ENCODE measurements at places on chromosomes 5 and 9. TPM values are rescaled to one million over a fixed set of nuclear protein-coding genes. Genes with fewer than 3 reads are reported as not detected.

Gene OTP
- total RNA-seq, result not detected

Gene PCDHGB2
- 0.91 TPM for total RNA-seq

- H3K4me1 ChIP-seq, result peaks cover 16% of the 10 kb centered on the region
- H3K27ac ChIP-seq, result no peak overlapping the region
- no peak for DNase-seq
- H3K27me3 ChIP-seq, result no peaks in the 10 kb centered on the region
- H3K36me3 ChIP-seq, result peaks cover 17% of the 10 kb centered on the region
- H3K4me3 ChIP-seq, result no peak overlapping the region
Observed at GRCh38 chr9:132773764-132774339, 103.6 kb downstream of the GTF3C4 start.

DNA sequence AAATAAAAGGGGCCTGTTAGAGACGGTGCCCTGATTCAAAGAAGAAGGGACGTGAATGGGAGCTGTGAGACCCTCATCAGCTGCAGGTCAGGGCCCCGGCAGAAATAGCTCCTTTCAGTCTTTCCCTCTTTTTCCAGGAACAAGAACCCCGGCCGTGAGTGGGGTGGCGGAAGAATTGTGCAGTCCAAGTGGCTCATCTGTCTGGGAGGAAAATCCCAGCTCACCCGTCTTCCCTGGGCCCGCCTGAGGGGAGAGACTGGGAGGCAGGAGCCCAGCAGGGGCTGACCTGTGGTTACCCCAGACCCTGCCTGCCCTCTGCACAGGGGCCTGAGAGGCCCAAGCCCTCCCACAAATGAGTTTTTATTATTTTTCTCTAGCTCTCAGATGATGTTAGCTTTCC, 24.8 kb upstream of the CSF1R start:
- no peaks in the 10 kb centered on the region for H3K4me1 ChIP-seq
- H3K27ac ChIP-seq, result no peak overlapping the region
- no peaks in the 10 kb centered on the region for H3K36me3 ChIP-seq
- no peak for DNase-seq
- peaks cover 12% of the 10 kb centered on the region for H3K27me3 ChIP-seq

DNA sequence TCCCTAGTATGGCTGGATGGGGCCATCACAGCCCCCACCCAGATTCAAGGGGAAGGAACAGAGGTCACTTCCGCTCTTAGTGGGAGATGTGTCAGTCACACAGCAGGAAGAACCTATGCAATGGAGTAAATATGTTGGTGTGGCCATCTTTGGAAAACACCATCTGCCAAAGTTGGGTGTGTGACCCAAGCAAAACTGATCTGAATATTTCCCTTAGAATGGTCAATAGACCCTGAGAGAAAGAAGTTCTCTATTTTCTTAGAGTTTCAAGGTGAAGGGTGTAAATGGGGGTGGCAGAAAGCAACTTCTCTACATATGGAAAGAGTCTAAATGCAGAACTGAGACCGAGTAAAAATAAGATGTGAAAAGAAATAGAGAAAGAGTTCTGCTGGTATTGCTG, 212.7 kb downstream of the ESM1 start:
- peaks cover 60% of the 10 kb centered on the region for H3K27me3 ChIP-seq
- H3K4me1 ChIP-seq, result peaks cover 6% of the 10 kb centered on the region
- H3K36me3 ChIP-seq, result no peaks in the 10 kb centered on the region
- no peak overlapping the region for H3K27ac ChIP-seq

Gene FAM200C
- total RNA-seq, result 1.3 TPM

GRCh38 chr9:21096172-21096900, 18.6 kb upstream of the IFNB1 start:
- peak; percentile 34 for DNase-seq
- H3K4me3 ChIP-seq, result peak overlapping the region; percentile 51
- H3K27ac ChIP-seq, result peak overlapping the region; percentile 8
- H3K4me1 ChIP-seq, result peaks cover 33% of the 10 kb centered on the region
- no peaks in the 10 kb centered on the region for H3K27me3 ChIP-seq
- no peaks in the 10 kb centered on the region for H3K36me3 ChIP-seq

Gene GMCL2
- not detected for total RNA-seq

DNA sequence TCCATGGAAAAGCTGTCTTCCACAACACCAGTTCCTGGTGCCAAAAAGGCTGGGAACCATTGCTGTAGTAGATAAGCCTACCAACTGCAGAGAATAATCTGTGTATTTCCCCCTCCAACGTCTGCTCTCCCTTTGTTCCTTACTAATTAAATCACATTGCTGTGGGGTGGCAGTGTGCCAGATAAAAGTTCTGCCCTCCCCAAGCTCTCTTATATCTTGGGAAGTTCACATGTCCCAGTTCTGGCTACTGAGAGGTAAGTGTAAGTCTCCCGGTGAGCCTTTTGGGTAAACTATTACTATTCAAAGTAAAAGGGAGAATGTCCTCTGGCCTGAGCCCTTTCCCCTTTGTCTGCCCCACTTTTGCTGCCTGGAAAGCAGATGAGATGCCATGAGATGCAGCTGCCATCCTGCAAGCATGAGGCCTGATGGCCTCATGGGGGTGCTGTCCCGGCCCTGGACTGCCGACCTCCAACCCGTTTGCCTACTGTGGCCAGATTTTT, 14.7 kb downstream of the ENC1 start:
- DNase-seq, result no peak
- H3K4me3 ChIP-seq, result no peak overlapping the region
- peaks cover 14% of the 10 kb centered on the region for H3K4me1 ChIP-seq
- peaks cover 39% of the 10 kb centered on the region for H3K27me3 ChIP-seq
- H3K36me3 ChIP-seq, result no peaks in the 10 kb centered on the region
- no peak overlapping the region for H3K27ac ChIP-seq

DNA sequence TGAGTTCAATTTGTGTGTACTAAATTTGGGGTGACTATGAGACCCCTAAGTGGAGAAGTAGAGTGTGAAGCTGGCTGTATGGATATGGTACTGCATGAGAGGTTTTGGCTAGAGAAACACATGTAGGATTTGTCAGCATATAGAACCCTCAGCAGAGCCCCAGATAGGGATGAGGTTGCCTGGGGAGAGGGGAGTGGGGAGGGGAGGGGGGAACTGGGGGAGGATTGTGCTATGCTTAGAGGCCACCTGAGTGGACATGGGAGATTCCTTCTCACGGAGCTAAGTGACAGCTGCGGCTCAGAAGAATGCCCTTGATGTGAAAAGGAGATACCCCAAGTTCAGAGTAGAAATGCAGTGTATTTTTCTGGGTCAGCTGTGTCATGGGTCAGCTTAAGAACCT, 11.2 kb downstream of the SLC22A5 start:
- no peak for DNase-seq
- H3K27ac ChIP-seq, result no peak overlapping the region
- no peak overlapping the region for H3K4me3 ChIP-seq
- H3K36me3 ChIP-seq, result no peaks in the 10 kb centered on the region

Gene SYK
- total RNA-seq, result 0.80 TPM

Gene NMUR2
- not detected for total RNA-seq

Gene INSL4
- not detected for total RNA-seq

DNA sequence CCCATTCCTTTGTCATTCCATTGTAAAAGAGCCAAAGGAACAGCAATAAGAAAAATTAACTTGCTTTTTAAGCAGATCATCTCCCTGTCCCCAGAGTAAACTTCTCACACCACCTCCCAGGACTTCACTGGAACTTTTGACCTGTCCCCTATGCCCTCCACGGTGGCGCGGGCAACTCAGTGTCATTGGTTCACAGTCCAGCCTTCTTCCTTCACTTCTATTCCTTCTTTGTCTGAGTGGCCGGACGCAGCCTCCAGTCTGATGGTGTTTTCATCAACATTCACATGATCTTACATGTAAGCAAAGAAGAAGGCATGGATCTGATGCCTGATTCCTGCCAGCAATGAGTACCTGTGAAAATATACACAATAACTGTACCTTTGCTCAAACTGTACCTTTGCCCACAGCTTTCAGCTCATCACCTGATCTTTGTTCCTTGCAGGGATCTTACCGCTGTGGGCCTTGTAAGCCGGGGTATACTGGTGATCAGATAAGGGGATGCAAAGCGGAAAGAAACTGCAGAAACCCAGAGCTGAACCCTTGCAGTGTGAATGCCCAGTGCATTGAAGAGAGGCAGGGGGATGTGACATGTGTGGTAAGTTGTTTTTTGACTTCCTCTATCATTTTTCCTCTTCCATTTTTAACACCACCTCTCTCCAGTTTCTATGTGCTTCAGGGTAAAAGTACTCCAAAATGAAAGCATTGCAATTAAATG, 32.5 kb downstream of the THBS4 start:
- DNase-seq, result no peak
- no peak overlapping the region for H3K27ac ChIP-seq
- H3K4me3 ChIP-seq, result no peak overlapping the region

DNA sequence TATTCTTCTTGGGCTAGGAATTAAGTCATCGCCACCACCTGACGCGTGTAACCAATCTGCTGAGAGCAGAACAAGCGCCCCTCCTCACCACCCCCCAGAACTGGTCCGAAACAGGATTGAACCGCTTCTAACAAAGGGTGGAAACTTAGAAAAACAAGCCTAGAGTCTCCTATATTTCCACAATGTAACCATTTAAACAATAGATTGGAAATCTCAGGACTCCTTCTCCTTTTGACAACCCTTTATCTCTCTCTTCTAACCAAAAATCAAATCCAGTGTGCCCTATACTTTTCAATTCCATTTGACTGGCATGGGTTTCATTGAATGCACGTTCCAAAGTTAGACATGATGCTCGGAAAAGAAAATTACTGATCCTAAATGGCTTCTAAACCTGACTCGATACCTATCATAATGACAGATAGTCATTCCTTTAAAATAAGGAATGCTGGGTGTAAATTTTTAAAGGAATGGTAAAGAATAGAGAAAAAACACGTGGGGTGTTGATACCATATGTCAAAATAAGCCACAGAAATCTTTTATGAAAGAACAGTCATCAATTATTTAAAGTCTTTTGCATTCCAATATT, 1.2 kb downstream of the ARRDC3 start:
- H3K27ac ChIP-seq, result peak overlapping the region; percentile 100
- H3K36me3 ChIP-seq, result peaks cover 20% of the 10 kb centered on the region
- peaks cover 33% of the 10 kb centered on the region for H3K4me1 ChIP-seq
- H3K27me3 ChIP-seq, result no peaks in the 10 kb centered on the region
- peak overlapping the region; percentile 98 for H3K4me3 ChIP-seq
- DNase-seq, result peak; percentile 74

GRCh38 chr5:90881626-90882150, 323.1 kb downstream of the ADGRV1 start:
- DNase-seq, result no peak
- H3K27me3 ChIP-seq, result peaks cover 41% of the 10 kb centered on the region
- peaks cover 17% of the 10 kb centered on the region for H3K4me1 ChIP-seq
- H3K27ac ChIP-seq, result no peak overlapping the region

Gene ZNF618
- total RNA-seq, result 0.25 TPM

- DNase-seq, result no peak
- H3K4me3 ChIP-seq, result no peak overlapping the region
- peaks cover 14% of the 10 kb centered on the region for H3K27me3 ChIP-seq
- H3K27ac ChIP-seq, result no peak overlapping the region
- H3K4me1 ChIP-seq, result no peaks in the 10 kb centered on the region
- H3K36me3 ChIP-seq, result no peaks in the 10 kb centered on the region
Observed at GRCh38 chr9:77495834-77496671, 152.1 kb downstream of the GNA14 start.

Gene OR1K1
- total RNA-seq, result not detected

DNA sequence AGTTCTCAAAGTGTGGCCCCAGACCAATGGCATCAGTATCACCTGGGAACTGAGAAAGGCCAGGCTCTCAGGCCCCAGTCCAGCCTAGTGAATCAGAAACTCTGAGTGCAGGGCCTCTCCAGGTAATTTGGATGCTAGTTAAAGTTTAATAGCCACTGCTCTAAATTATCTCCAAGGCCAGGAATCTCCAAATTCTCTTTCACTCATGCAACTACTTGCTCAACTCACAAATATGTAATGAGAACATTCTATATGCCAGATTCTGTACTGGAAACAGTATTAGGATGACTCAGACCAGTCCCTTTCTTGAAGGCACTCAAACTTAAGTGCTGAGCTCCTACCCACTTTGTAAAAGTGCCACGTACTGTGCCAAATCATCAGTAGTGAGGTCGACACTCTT, 84.6 kb downstream of the PAPPA start:
- H3K4me1 ChIP-seq, result no peaks in the 10 kb centered on the region
- no peaks in the 10 kb centered on the region for H3K27me3 ChIP-seq
- DNase-seq, result no peak
- no peaks in the 10 kb centered on the region for H3K36me3 ChIP-seq
- no peak overlapping the region for H3K27ac ChIP-seq
- no peak overlapping the region for H3K4me3 ChIP-seq

DNA sequence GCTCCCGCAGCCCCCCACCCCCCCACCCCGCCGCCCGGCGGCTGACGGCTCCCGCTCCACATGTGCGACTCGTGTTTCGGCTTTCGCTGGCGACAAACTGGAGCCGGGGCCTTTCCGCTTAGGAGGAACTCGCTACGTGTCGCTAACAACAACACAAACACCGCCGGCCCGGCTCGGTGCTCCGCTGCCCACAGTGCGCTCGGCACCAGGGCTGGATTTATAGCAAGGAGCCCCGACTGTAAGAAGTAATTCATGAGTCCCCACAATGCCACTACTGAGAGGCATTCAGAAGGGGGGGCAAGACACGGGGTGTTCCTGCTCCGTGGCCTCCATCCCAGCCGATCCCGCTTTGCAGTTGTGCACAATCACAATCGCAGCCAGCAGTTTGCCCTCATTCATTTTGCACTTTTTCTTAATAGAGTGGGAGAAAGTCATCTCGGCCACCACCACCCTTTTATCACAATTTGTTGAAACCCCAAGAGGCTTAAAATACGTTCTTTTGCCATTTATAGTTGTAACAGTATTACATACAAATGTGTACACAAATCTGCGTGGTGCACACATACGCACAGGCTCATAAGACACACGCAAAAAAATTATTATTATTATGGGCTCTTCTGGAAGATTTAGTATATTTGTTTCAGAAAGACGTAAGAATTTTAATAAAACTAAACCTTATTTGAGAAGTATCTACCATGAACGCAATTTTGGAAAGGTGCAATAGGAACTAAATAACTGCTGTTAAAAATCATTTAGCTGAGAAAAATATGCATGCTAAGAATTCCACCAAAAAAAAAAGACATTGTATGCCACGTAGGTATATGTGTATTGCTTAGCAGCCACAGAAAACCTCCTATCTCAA, 48.1 kb downstream of the EBF1 start:
- H3K27me3 ChIP-seq, result peaks cover 75% of the 10 kb centered on the region
- no peak overlapping the region for H3K27ac ChIP-seq
- DNase-seq, result no peak
- no peaks in the 10 kb centered on the region for H3K36me3 ChIP-seq
- no peaks in the 10 kb centered on the region for H3K4me1 ChIP-seq
- H3K4me3 ChIP-seq, result no peak overlapping the region

DNA sequence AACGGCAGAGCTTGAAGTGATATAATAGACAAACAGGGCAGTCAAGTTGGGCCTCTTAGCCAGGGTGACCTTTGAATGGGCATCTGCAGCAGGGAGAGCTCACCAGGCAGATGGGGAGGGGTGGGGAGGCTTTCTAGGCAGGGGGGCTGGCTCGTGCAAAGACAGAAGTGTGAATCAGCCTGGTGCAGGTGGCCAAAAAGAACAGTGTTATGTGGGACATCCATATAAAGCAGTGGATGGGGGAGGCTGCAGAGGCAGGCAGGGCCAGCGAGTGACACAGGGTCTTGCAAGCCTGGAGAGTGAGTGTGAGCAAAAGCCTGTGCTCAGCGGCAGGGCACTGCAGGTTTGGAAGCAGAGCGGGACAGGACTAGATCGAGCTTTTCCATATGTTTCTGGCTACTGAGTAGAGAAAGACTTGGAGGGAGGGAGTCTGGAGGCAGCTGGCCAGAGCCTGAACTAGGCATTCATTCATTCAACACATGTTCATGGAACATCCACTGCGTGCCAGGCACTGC, 14.2 kb upstream of the TTLL11 start:
- H3K27ac ChIP-seq, result no peak overlapping the region
- H3K36me3 ChIP-seq, result no peaks in the 10 kb centered on the region
- no peak overlapping the region for H3K4me3 ChIP-seq
- no peaks in the 10 kb centered on the region for H3K4me1 ChIP-seq
